ENCODE measurements at places on chromosomes 2 and 18.

DNA sequence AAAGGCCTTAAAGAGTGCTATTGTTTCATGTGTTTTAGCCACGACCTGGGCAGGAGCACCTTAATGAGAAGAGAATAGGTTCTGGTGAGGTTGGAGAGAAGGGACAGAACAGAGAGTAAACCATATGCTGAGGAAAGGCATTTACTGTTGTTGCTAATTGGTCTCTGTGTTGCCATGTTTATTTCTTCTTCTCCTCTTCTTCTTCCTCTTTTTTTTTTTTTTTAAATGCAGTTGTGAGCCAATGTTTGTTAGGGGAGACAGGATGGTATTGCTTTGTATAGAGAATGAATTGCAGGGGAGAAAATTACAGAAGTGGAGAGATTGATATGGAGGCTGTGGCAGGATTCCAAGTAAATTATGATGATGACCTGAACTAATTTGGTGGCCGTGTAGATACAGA, 2.6 kb downstream of the SCN9A start:
- DNase-seq: no peak

DNA sequence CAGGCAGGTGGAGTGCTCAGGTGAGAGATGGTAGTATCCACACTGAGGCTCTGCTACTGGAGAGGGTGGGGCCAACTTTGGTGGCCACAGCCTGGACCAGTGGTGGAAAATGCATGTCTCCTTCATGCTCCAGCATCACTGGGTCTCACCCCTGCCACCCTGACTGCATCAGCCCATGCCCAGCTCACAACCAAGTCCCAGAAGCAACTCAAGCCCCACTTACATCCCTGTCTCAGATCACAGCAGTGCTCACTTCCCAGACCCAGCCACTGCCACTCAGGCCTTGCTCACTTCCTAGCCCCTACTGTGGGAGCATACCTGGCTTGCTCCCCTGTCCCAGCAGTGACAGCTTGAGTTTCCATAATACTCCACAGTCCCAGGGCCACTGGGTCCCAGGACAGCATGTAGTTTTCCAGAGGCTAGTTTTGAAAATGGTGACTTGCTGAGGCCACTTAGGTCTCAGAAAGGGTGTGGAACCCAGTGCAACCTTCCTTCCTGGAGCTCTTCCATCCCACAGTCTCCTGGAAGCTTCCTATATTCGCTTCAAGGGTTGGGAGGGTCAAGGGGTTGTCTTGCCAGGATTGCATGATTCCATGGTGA, 58.8 kb downstream of the GPC1 start:
- DNase-seq: peak; percentile 0

GRCh38 chr2:154995361-154995760, 296.9 kb downstream of the KCNJ3 start:
- no peak for DNase-seq

GRCh38 chr2:47313728-47314127, 89.2 kb upstream of the MSH2 start:
- DNase-seq: no peak

DNA sequence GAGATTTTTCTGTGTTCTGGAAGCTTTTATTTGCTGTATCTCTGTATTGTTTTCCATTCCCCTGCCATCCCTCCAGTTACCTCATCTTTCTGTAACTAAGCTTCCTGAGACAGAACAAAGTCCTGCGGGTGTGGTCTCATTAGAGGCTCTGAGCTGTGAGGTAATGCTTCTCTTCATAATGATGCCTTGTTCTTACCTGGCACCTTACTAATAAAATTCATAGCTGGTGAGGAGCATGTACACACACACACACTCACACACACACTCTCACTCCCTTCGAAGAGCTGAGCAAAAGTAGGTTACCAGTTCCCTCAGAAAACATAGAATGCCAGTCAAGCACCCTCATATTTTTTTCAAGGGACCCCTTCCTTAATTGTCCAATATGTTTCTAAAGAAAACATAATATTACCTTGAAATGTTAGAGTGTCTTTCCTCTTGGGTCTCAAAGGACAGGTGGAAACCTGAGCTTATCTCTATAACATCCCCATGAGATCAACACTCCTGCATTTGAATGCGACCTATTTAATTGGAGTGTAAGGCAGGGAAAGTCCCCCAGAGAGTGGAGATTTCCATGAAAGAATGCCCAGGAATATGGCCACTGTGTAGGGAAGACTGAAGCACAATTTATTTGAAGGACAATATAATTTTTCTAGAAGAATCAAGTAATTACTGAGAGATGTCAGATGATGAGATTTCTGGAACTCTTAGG, 161.6 kb upstream of the NCK2 start:
- no peak for DNase-seq

Data from hepatic stellate cell (primary cell).